ENCODE measurements at places on chromosomes 1 and 21.

DNA sequence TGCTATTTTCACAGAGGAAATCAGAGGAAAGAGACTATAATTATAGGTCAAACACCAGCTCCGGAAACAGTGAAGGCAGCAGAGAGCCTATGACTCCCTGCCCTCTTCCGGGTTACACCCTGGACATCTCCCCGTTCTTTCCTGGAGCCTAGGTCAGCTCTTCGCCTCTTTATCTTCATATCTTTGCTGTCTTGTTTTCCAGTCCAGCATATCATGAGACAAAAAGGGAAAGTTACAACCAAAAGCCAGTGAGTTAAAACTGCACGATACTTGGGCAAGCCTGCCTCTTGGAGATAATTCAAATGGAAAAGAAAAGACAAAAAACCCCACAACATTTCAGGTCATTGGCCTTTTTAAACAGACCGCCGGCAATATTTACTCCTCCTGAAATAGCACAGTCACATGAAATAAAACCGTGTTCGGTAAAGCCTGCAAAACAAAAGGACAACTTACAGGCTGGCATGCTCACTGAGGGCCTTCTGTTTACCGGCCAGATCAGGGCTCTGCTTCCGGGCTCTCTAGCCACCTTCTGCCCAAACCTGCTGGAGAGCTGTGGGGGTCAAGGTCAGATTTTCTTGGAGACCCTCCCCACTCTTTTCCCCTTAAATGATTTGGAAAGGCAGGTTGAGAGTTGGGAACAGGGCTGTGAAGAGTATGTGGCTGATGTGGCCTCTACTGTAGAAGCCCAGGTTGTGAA, 42.8 kb upstream of the PPP2R5A start:
- no peak for DNase-seq

DNA sequence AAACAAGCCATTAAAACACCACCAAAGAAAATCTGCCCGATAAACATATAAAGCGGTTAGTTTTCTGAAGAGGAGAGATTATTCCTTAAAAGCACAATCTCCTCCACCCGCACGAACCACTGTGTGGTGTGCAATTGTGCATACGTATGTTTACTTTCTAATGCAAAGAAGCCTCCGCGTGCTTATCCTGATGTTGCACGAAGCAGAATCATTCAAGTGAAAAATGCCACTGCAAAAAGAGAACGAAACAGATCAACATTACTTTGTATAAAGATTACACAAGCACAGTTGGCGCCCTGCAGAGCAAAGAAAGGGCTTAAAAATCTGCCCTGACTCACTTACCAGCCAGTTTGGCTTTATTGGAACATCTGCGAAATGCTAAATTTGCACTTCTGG, 166.8 kb downstream of the ZNF281 start:
- DNase-seq, result no peak

DNA sequence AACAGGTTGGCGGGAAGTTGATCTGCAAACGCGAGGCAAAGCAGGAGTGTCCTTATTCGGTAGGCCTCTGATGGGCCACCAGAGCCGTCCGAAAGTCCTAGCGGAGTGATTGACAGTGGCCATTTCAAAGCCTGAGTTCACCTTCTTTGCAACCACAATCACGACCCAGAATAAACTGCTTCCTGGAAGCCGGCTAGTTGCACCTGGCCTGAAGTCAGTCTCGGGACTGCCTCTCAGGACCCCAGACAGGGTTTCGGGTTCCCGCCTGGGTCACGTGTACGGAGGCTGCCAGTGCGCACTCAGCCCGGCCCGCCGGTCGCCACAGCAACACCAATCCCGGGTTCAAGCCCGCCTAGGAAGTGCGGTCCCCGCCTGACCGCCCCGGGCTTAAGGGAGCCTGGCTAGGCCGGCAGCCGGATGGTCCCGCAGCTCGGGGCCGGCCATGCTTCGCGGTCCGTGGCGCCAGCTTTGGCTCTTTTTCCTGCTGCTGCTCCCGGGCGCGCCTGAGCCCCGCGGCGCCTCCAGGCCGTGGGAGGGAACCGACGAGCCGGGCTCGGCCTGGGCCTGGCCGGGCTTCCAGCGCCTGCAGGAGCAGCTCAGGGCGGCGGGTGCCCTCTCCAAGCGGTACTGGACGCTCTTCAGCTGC, at the start of gene TOR3A:
Gene TOR3A, plus strand, starts transcription at position 384 of the 646 bp plus-strand sequence. Its CDS starts 59 bp downstream, at position 443.
- peak; percentile 79 for DNase-seq

- peak; percentile 21 for DNase-seq
Measured at GRCh38 chr1:93079685-93080141, 630 bp downstream of the MTF2 start.

GRCh38 chr1:6423321-6423999, 1.1 kb upstream of the ESPN start:
- peak; percentile 70 for DNase-seq

GRCh38 chr1:57483954-57484353, 60.1 kb upstream of the DAB1 start:
- no peak for DNase-seq

DNA sequence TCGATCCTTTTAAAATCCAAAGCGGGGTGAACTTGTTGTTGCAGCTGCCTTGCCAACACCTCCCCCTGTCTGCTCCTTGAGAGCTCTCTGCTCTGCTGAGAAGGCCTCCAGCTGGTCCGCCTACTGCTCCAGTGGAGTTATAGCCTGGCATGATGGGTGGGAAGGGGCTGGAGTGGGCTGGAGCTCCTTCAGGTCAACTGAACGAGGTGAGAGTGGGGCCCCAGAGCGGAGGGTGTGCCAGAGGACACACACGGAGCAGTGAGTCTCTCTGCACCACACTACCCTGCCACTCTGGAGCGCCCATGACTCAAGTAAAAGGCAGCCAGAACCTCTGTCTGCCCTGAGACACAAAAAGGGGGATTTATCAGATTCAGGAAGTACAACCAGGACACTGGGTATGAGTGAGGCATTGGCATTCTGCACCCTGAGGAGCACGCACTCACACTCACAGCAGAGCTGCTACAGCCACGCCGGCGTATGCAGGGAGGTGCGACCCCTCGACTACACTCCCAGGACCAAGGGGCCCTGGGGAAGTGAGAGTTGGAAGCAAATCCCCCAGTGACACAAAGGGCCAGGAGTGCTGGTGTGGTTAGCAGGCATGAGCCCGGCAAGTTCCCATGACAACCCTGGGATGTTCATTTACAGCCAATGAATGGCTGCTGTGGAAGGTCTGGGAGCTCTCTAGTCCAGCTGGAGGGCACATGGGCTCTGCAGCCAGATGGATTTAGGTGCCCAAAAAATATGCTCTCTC, 28.0 kb upstream of the EVA1B start:
- no peak for DNase-seq

- DNase-seq, result peak; percentile 64
Measured at GRCh38 chr1:56831871-56832693, 12.9 kb upstream of the FYB2 start.

DNA sequence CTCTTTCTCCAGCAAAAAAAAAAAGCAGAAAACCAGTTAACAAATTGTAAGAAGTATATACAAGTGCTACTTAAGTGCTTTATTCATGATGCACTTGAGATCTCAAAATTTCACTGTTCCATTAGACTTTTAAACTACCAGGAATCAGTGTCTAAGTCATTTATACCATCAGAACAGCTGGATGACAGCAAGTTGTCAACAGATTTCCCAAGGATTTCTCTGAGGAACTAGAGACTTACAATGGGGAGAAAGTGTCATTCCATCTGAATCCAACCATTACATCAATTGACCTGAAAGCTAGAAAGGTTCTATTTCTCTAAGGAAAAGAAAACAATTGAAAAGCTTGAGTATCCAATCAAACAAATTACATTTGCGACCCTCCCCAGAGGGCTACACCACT, 43.8 kb downstream of the USH2A start:
- no peak for DNase-seq

Data from stimulated activated naive CD8-positive, alpha-beta T cell treated with anti-CD3 and anti-CD28 coated beads, Interleukin-15, amount 100 ng/mL, for 72 hours (primary cell).